ENCODE measurements at places on chromosomes 11 and 22. TPM values are rescaled to one million over a fixed set of nuclear protein-coding genes. Genes with fewer than 3 reads are reported as not detected.

Gene NLRP6
- total RNA-seq = 0.97 TPM

Gene GRM5
- not detected for total RNA-seq

- no peaks in the 10 kb centered on the region for H3K27me3 ChIP-seq
- no peak overlapping the region for H3K27ac ChIP-seq
- H3K4me1 ChIP-seq = no peaks in the 10 kb centered on the region
- H3K4me3 ChIP-seq = no peak overlapping the region
- DNase-seq = no peak
These were observed 393.8 kb downstream of the AASDHPPT start for GRCh38 chr11:106471276-106471675.

GRCh38 chr22:37601540-37602442, 6.8 kb upstream of the GGA1 start:
- no peaks in the 10 kb centered on the region for H3K36me3 ChIP-seq
- peaks cover 21% of the 10 kb centered on the region for H3K4me1 ChIP-seq
- H3K27ac ChIP-seq = no peak overlapping the region

GRCh38 chr11:120244476-120245365, 4.8 kb downstream of the POU2F3 start:
- no peaks in the 10 kb centered on the region for H3K36me3 ChIP-seq
- H3K4me3 ChIP-seq = no peak overlapping the region
- no peak overlapping the region for H3K27ac ChIP-seq
- peaks cover 68% of the 10 kb centered on the region for H3K27me3 ChIP-seq
- DNase-seq = no peak
- H3K4me1 ChIP-seq = peaks cover 39% of the 10 kb centered on the region

DNA sequence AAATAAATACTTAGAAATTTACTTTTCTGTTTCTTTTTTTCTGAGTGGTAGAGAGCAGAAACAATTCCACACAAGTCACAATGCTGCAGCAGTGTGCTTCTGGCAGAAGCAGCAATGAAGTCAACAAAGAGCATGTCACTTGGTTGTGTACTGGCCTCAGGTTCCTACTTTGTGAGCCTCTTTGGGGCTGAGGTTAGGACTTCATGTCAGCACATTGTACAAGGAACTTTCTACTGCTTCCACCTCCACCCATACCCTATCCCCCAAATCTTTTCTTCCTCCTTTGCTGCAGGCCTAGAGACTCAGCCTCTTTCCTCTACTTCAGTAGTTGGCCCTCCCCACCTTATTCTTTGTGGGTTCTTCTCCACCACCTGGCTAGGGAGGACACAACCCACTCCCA, 252.7 kb upstream of the PITPNB start:
- no peak for DNase-seq
- no peaks in the 10 kb centered on the region for H3K36me3 ChIP-seq

- H3K36me3 ChIP-seq = no peaks in the 10 kb centered on the region
- H3K4me3 ChIP-seq = no peak overlapping the region
- peaks cover 14% of the 10 kb centered on the region for H3K27me3 ChIP-seq
These were observed 77.2 kb downstream of the TMPRSS5 start for GRCh38 chr11:113628912-113629311.

- no peak overlapping the region for H3K27ac ChIP-seq
- H3K4me1 ChIP-seq = no peaks in the 10 kb centered on the region
- H3K27me3 ChIP-seq = peaks cover 2% of the 10 kb centered on the region
- H3K36me3 ChIP-seq = no peaks in the 10 kb centered on the region
- H3K4me3 ChIP-seq = no peak overlapping the region
These were observed 88.8 kb downstream of the CHST1 start for GRCh38 chr11:45576461-45577215.

GRCh38 chr11:122812638-122813037, 25.7 kb upstream of the CRTAM start:
- no peak for DNase-seq
- no peak overlapping the region for H3K27ac ChIP-seq
- H3K4me1 ChIP-seq = peaks cover 28% of the 10 kb centered on the region
- peaks cover 2% of the 10 kb centered on the region for H3K27me3 ChIP-seq
- H3K36me3 ChIP-seq = peaks cover 9% of the 10 kb centered on the region

GRCh38 chr11:46238078-46238966, 39.1 kb upstream of the CREB3L1 start:
- peak; percentile 50 for DNase-seq
- H3K36me3 ChIP-seq = no peaks in the 10 kb centered on the region
- peaks cover 34% of the 10 kb centered on the region for H3K4me1 ChIP-seq
- H3K27ac ChIP-seq = peak overlapping the region; percentile 51
- peak overlapping the region; percentile 59 for H3K4me3 ChIP-seq
